ENCODE measurements at places on chromosomes 12 and 14. TPM values are rescaled to one million over a fixed set of nuclear protein-coding genes. Genes with fewer than 3 reads are reported as not detected.
A peak's percentile ranks its signal among the peaks of the same experiment; 100 is the strongest.

Gene ACTR6
- 27.1 TPM for total RNA-seq

- H3K27me3 ChIP-seq = no peaks in the 10 kb centered on the region
- H3K4me1 ChIP-seq = peaks cover 67% of the 10 kb centered on the region
- H3K27ac ChIP-seq = peak overlapping the region; percentile 100
- peak overlapping the region; percentile 81 for H3K4me3 ChIP-seq
- H3K36me3 ChIP-seq = peaks cover 4% of the 10 kb centered on the region
Observed at GRCh38 chr12:6425590-6426531, 18.9 kb upstream of the CD27 start.

Gene ST8SIA1
- 0.28 TPM for total RNA-seq

- no peak overlapping the region for H3K27ac ChIP-seq
- H3K36me3 ChIP-seq = no peaks in the 10 kb centered on the region
- H3K27me3 ChIP-seq = no peaks in the 10 kb centered on the region
- no peaks in the 10 kb centered on the region for H3K4me1 ChIP-seq
- no peak overlapping the region for H3K4me3 ChIP-seq
- no peak for DNase-seq
Observed at GRCh38 chr14:33631021-33631420, 319.9 kb downstream of the EGLN3 start.

Gene TMCC3
- 0.19 TPM for total RNA-seq

DNA sequence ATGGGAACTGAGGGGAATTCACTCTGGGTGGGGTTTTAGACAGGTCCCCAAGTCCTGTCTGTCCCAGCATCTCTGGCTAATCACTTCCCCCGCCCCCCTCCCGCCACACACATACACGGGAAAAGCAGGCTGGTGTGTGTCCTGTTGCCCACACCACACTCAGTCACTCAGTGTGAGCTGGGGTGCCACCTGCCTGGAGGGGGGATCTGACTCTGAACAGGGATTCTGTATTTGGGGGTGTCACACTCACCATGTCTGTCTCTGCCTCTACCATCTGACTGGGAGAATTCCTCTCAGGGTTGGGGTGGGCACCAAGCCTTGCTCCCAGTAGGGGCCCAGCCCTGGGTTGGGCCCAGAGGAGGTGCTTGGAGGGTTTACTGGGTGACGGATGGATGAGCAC lies 31.1 kb downstream of the SH2B3 start:
- peaks cover 91% of the 10 kb centered on the region for H3K4me1 ChIP-seq
- no peak for DNase-seq
- peak overlapping the region; percentile 96 for H3K27ac ChIP-seq
- H3K36me3 ChIP-seq = peaks cover 41% of the 10 kb centered on the region
- H3K27me3 ChIP-seq = no peaks in the 10 kb centered on the region

DNA sequence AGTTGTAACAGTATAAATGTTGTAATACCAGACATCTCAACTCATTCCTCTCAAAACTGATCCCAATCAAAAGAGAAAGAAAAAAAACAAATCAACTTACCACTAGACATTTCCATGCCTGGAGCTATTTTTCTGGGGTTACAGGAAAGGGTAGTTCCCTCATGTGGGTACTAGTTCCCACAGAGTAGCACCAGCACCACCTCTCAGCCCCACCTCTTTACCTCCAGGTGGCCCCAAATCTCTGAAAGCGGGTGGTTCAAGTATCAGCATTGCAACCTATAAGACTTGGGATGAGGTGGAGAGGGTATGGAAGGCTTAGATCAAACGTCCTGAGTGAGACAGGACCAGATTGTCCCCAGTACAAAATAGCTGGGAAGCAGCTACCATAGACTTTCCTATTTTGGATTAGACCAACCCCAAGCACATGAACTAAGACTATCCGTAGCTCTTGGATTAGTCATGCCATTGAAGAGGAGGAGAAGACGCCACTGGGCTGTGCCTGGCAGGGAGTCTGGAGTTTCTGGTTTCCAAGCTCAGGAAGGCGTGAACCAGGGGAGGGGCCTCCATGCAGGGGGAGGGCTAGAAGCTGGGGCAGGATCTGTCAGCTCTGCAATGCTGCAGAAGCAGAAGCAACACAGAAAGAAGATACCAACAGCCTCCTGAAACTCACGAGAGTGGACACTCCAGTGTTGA lies at the start of gene SLC39A2:
Gene SLC39A2, plus strand, starts transcription at position 620 of the 693 bp plus-strand sequence. CDS start 154 bp downstream, outside the sequence.
- no peaks in the 10 kb centered on the region for H3K27me3 ChIP-seq
- no peak within 1 kb of the TSS for H3K4me3 ChIP-seq
- H3K4me1 ChIP-seq = peaks cover 3% of the 10 kb centered on the region
- H3K27ac ChIP-seq = no peak within 1 kb of the TSS
- H3K36me3 ChIP-seq = peaks cover 5% of the 10 kb centered on the region
- DNase-seq = no peak

Gene ZNF410
- 53.8 TPM for total RNA-seq

GRCh38 chr12:64916411-64917261 lies 92.2 kb downstream of the TBC1D30 start:
- H3K27me3 ChIP-seq = peaks cover 14% of the 10 kb centered on the region
- H3K36me3 ChIP-seq = no peaks in the 10 kb centered on the region
- H3K4me3 ChIP-seq = no peak overlapping the region

All from activated naive CD8-positive, alpha-beta T cell treated with anti-CD3 and anti-CD28 coated beads for 36 hours (primary cell).